ENCODE measurements at places on chromosomes 12 and 14. TPM values are rescaled to one million over a fixed set of nuclear protein-coding genes. Genes with fewer than 3 reads are reported as not detected.
A peak's percentile ranks its signal among the peaks of the same experiment; 100 is the strongest.

DNA sequence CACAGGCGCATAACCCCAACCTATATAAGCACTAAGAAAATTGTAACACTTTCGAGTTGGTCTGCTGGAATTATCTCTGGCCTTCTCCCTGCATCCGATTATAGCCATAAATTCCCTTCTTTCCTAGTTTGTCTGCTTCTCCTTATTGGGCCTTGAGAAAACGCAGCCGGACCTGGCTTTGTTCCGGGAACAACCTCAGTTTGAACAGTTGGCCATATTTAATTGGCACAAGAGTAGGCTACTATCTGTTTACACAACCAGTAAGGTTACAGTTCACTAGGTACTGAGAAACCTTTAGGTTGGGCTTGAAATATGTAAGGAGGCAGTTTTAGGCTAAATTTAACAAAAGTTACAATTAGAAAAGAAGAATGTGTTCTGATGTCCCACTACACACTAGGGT lies 176.1 kb downstream of the IPO8 start:
- no peak overlapping the region for H3K27ac ChIP-seq
- H3K4me3 ChIP-seq, result no peak overlapping the region
- no peaks in the 10 kb centered on the region for H3K4me1 ChIP-seq

DNA sequence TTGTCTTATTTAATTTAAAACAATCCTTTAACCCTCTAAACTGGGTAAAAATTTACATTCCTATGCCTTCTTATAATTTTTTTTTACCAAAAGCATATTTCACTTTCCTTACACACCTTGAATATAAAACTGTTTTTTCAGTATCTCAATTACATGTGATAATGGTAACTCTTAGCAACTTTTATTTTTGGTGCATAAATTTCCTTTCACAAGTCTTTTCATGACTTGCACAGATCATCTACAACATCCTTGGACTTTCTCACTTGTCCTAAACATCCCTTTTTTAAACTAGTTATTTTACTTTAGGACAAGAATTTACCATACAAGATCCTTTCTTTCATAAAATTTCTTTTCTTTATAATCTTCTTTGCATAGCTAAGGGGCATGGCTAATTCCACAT lies 142.0 kb downstream of the LLPH start:
- no peaks in the 10 kb centered on the region for H3K4me1 ChIP-seq
- H3K36me3 ChIP-seq, result no peaks in the 10 kb centered on the region
- no peak overlapping the region for H3K4me3 ChIP-seq

GRCh38 chr12:15956010-15956409 lies 44.9 kb downstream of the DERA start:
- no peak for DNase-seq
- no peak overlapping the region for H3K4me3 ChIP-seq
- H3K36me3 ChIP-seq, result peaks cover 4% of the 10 kb centered on the region

DNA sequence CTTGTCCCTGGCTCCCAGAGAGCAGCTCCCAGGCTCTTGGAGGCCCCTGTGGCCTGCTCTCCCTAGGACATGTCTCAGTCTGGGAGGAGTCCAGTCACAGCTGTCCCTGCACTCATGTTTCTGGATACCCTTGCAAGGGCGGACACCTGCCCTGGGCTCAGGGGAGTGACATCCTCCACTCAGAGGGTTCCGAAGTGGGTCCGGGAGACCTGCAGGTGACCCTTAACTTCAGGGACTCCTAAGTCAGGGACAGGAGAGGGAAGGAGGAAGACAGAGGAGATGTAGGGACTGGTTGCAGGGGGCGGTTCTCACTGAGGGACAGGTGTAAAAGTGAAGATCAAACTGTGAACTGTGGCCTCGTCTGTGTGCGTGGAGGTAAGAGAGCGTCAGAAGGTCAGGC lies 37.6 kb downstream of the CACNA2D4 start:
- no peak overlapping the region for H3K4me3 ChIP-seq
- no peaks in the 10 kb centered on the region for H3K4me1 ChIP-seq
- peaks cover 5% of the 10 kb centered on the region for H3K27me3 ChIP-seq
- no peak overlapping the region for H3K27ac ChIP-seq

- H3K27me3 ChIP-seq, result no peaks in the 10 kb centered on the region
- H3K4me1 ChIP-seq, result no peaks in the 10 kb centered on the region
- no peaks in the 10 kb centered on the region for H3K36me3 ChIP-seq
- no peak overlapping the region for H3K27ac ChIP-seq
Observed at GRCh38 chr12:78746001-78746400, 118.6 kb upstream of the SYT1 start.

GRCh38 chr12:80184926-80185325 lies 85.6 kb downstream of the OTOGL start:
- no peak overlapping the region for H3K27ac ChIP-seq
- no peaks in the 10 kb centered on the region for H3K27me3 ChIP-seq
- H3K4me1 ChIP-seq, result no peaks in the 10 kb centered on the region
- H3K36me3 ChIP-seq, result no peaks in the 10 kb centered on the region
- DNase-seq, result no peak

DNA sequence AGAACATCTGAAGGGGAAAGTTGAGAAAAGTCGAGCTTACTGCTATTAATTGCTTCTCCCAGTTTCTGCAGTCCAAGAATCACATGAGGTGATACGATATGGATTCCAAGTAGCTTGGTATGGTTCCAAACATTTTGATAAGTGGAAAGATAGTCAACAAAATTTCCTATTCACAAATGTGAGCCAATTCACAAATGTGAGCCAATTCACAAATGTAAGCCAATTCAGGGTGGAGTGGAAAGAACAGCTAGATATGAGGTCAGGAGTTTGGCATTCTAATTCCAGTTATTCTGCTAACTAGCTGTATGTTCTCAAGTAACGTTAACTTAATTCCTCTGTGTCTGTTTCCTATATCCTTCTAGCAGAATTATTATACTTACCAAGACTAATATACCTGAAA lies 37.6 kb upstream of the DHRS4 start:
- no peak for DNase-seq
- no peak overlapping the region for H3K4me3 ChIP-seq
- H3K27ac ChIP-seq, result no peak overlapping the region
- H3K27me3 ChIP-seq, result peaks cover 24% of the 10 kb centered on the region
- no peaks in the 10 kb centered on the region for H3K4me1 ChIP-seq

DNA sequence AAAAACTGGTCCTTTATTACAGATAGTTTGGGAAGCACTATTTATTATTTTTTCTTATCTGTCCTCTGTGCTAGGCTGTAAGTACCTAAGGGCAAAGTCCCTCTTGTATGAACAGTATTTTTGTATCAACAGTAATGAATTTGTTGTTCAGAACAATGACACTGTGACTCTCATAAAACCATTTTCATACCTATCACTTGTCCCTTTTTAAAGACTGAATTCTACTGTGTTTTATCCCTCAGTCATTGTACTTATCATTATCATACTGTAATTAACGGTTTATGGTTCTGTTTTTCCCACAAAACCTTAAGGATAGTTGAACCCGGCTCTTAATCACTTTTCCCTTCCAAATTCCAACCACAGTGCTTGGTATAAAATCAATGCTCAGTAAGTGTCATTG lies 69.4 kb downstream of the SRGAP1 start:
- peaks cover 3% of the 10 kb centered on the region for H3K4me1 ChIP-seq
- no peak overlapping the region for H3K27ac ChIP-seq
- H3K36me3 ChIP-seq, result no peaks in the 10 kb centered on the region

- H3K27me3 ChIP-seq, result no peaks in the 10 kb centered on the region
- peak overlapping the region; percentile 24 for H3K4me3 ChIP-seq
- peaks cover 86% of the 10 kb centered on the region for H3K4me1 ChIP-seq
- no peak for DNase-seq
- peaks cover 25% of the 10 kb centered on the region for H3K36me3 ChIP-seq
- H3K27ac ChIP-seq, result peak overlapping the region; percentile 67
Observed at GRCh38 chr12:21649034-21649433, 8.6 kb downstream of the LDHB start.

DNA sequence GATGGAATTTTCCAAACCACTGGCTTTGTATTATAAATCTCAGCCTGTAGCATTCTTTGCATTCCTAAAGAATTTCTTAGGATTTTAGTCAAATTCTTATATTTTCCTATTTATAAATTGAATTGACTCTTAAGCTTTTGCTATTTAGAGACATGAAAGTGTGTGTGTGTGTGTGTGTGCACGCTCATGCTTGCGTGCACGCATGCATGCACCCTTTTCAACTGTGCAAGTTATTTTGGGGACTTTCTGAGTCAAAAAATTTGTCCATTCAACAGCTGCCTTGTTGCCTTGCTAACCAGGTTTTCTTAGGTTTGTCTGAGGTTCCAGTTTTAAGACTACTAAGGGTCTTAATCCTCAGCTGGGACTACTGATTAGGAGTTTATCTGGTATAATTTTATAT lies 42.6 kb downstream of the GPATCH2L start:
- H3K4me3 ChIP-seq, result no peak overlapping the region
- DNase-seq, result no peak
- no peaks in the 10 kb centered on the region for H3K27me3 ChIP-seq

GRCh38 chr12:109234012-109234411 lies 75.1 kb downstream of the FOXN4 start:
- H3K36me3 ChIP-seq, result peaks cover 66% of the 10 kb centered on the region
- H3K4me1 ChIP-seq, result no peaks in the 10 kb centered on the region
- H3K27ac ChIP-seq, result no peak overlapping the region
- no peaks in the 10 kb centered on the region for H3K27me3 ChIP-seq

- no peaks in the 10 kb centered on the region for H3K36me3 ChIP-seq
- H3K4me3 ChIP-seq, result peak overlapping the region; percentile 72
- H3K27ac ChIP-seq, result no peak overlapping the region
- peaks cover 7% of the 10 kb centered on the region for H3K4me1 ChIP-seq
- peaks cover 10% of the 10 kb centered on the region for H3K27me3 ChIP-seq
Observed at GRCh38 chr14:104865631-104866441, 768 bp downstream of the CEP170B start.

The ETV6 gene
- 13.0 TPM for total RNA-seq

The MYO1H gene
- total RNA-seq, result not detected

The NINJ2 gene
- total RNA-seq, result 0.85 TPM

The CCDC88C gene
- 322 TPM for total RNA-seq

The OASL gene
- total RNA-seq, result 1.9 TPM

The GLT1D1 gene
- not detected for total RNA-seq

All from naive thymus-derived CD8-positive, alpha-beta T cell (primary cell).